ENCODE measurements at places on chromosomes 12 and 14. TPM values are rescaled to one million over a fixed set of nuclear protein-coding genes. Genes with fewer than 3 reads are reported as not detected.
A peak's percentile ranks its signal among the peaks of the same experiment; 100 is the strongest.

Gene ARHGAP9
- 0.52 TPM for total RNA-seq

Gene EFS
- total RNA-seq, result 59.3 TPM

DNA sequence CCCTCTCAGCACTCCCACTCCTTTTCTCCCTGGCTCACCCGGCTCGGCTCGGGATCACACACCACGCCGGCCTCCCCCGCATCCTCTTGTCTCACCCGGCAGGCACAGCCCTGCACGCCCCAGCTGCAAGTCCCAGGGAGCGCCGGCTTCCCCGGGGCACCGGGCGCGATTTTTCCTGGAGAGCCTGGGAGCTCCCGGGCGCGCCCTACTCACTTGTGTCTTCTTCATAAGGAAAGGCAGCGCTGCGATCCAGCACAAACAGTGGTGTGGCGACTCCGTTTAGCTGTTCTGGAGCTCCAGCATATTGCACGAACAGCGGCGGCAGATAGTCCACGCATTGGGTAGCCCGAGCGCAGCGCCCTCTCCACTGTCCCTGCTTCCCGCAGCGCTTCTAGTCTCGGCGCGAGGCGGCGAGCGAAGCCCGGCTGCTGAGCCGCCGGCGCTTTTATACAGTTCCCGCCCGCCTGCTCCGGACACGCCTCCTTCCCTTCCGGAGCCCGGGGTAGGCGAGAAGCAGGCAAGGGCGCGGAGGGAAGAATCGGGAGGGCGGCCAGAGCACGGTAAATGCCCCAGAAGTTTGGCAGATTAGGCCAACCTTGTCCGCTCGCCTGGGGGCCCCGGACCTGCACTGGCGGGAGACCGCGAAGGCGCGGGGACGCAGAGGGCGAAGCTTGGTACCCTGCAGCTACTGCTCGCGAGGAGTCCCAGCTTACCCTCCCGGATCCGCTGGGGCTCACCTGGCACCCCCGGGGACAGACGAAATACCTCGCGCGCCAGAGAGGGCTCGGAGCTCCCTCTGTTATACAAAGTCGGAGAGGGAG lies at the start of gene KITLG:
Gene KITLG (minus strand): TSS at position 421 of the 821 bp plus-strand sequence. CDS start 193 bp downstream, at position 228.
- peaks cover 31% of the 10 kb centered on the region for H3K4me1 ChIP-seq
- peaks cover 22% of the 10 kb centered on the region for H3K27me3 ChIP-seq
- H3K4me3 ChIP-seq, result peak within 1 kb of the TSS; percentile 97

DNA sequence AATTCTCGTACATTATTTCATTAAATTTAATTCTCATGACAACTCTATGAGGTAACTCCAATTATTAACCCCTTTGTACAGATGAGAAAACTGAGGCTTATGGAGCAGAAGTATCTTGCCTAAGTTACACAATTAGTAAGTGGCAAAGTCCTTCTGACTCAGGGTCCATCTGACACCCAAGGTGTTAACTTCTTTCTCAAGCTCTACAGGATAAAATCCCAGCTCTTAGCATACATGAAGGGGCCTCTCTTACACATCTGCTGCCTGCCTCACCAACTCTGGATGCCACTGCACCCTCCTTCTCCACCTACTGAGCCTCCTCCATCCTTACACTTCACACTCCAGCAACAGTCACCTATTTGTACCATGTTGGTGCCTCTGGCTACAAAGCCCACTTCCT lies 4.3 kb upstream of the KRT72 start:
- no peak overlapping the region for H3K4me3 ChIP-seq
- no peak for DNase-seq
- H3K27ac ChIP-seq, result no peak overlapping the region
- H3K27me3 ChIP-seq, result peaks cover 37% of the 10 kb centered on the region
- no peaks in the 10 kb centered on the region for H3K4me1 ChIP-seq

DNA sequence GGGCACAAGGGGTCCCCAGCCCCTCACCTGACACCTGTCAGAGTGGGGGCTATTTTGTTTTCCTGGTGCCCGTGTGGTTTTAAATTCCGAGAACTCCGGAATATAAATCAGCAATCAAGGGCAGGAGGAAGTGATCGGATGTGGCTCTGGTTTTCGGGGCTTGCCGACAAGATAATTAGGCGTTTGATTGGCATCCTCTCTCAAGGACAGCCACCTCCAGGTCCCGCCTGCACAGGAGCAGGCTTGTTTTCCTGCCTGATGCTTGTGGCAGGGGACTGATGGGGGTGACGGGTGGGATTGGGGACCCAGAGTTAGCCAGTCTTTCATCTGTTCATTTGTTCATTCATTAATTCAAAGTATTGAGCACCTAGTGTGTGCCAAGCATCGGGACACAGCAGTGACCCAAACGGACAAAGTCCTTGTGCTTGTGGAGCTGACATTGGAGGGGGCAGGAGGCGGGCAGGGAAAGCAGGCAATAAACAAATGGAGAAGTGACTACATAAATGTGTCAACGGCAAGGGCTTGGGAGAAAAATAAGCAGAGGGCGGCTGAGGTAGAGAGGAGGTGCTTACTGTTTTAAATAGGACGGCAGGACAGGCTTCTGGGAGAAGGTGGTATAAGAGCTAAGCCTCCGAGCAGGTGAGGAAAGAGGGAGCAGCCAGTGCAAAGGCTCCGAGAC lies 166.5 kb downstream of the PHETA1 start:
- no peaks in the 10 kb centered on the region for H3K36me3 ChIP-seq
- H3K4me3 ChIP-seq, result no peak overlapping the region
- no peak overlapping the region for H3K27ac ChIP-seq

- H3K4me1 ChIP-seq, result peaks cover 26% of the 10 kb centered on the region
- peaks cover 7% of the 10 kb centered on the region for H3K36me3 ChIP-seq
- peaks cover 8% of the 10 kb centered on the region for H3K27me3 ChIP-seq
- DNase-seq, result no peak
Measured at GRCh38 chr14:95313707-95314106, 6.0 kb downstream of the CLMN start.

Data from type B pancreatic cell (in vitro differentiated cells).